ENCODE measurements at places on chromosomes 1 and 21. TPM values are rescaled to one million over a fixed set of nuclear protein-coding genes. Genes with fewer than 3 reads are reported as not detected.
A peak's percentile ranks its signal among the peaks of the same experiment; 100 is the strongest.

GRCh38 chr1:51303751-51304251 is 26.6 kb downstream of the TTC39A start:
- DNase-seq, result no peak

AK4 gene
- 3.0 TPM for polyA plus RNA-seq

CR1L gene
- 0.87 TPM for polyA plus RNA-seq

CCDC17 gene
- polyA plus RNA-seq, result 10.4 TPM

BEND5 gene
- polyA plus RNA-seq, result 34.0 TPM

- peak; percentile 12 for DNase-seq
Measured at GRCh38 chr1:220189750-220190347, 82.4 kb downstream of the RAB3GAP2 start.

GRCh38 chr1:44806025-44806703 is 987 bp downstream of the DYNLT4 start:
- DNase-seq, result no peak

DNA sequence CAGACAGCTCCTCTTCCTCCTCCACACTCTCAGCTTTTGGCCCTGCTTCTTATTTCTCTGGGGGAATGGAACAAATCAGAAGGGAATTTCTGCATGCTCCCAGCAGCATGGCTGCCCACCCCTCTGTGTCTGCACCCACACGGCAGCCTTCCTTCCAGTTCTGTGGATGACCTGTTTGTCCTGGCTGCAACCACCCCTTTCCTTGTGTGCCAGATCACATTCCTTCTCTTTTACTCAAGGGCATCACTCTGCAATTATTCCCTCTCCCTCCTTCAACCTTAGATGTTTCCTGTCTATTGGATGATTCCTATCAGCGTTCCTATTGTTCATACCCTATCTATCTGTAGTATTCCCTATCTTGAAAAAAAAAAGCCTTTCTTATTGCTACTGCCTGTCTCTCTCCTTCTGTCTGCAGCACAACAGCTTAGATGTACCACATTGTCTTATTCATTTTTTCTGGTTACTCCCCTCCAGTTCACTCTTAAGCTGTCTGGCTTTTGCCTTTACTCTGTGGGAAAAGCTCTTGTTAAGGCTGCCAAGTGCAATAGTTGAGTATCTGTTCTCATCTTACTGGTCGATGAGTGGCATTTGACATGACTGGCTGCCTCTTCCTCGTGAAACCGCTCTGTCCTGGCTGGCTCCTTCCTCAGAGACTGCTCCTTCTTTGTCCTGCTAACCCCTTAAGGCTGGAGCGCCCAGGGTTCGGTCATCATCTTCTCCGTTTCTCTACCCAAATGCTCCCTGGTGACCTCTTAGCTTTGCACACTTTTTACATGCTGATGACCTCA is 351.1 kb downstream of the CAMTA1 start:
- DNase-seq, result no peak

ANGPTL7 gene
- polyA plus RNA-seq, result 0.10 TPM

DNA sequence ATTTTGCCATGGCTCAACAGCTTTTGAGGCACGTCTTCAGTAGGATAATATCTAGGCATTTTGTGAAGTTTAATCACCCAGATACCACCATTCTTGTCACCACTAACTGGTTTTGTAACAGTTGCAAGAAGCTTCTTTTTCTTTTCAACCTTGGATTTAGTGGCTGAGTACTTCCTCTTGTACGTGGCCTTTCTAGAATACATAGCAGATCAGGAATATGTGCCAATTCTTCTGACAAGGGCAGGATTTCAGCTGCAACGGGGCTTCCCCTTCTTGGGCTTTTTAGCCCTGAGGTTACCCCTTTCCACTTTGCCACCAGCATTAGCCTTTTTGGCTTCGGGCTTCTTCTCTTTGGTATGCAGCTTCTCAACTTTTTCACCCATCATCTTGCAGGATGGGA is 79.3 kb upstream of the WARS2 start:
- DNase-seq, result no peak

DNA sequence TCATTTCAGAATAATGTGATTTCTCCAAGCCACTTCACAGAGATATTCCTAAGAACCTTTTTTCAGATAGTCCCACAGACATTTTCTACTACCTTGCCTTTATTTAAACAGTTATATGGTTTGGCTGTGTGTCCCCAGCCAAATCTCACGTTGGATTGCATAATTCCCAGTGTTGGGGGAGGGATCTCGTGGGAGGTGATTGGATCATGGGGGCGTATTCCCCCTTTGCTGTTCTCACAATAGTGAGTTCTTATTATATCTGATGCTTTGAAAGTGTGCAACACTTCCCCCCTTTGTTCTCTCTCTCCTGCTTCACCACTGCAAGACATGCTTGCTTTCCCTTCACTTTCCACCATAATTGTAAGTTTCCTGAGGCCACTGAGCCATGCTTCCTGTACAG is 93.6 kb upstream of the ZNF678 start:
- DNase-seq, result no peak

DNA sequence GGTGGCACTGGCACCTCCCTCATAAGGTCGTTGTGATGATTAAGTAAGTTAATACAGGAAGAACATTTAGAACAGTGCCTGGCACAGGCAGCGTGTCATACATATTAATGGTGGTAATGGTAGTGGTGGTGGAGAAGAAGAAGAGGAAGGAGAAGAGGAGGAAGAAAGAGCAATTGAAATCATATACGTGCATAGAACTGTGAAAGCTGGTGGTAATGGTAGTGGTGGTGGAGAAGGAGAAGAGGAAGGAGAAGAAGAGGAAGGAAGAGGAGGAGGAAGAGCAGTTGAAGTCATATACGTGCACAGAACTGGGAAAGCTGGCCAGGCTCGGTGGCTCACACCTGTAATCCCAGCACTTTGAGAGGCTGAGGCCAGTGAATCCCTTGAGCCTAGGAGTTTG is 121.3 kb upstream of the HOOK1 start:
- DNase-seq, result no peak

GRCh38 chr1:50091068-50091467 is 17.7 kb upstream of the ELAVL4 start:
- DNase-seq, result no peak

GRCh38 chr1:1847061-1847850 is 43.6 kb downstream of the GNB1 start:
- no peak for DNase-seq

- DNase-seq, result no peak
Measured at GRCh38 chr1:68795956-68796355, 299.1 kb upstream of the DEPDC1 start.

OR10J1 gene
- polyA plus RNA-seq, result 0.05 TPM

DNA sequence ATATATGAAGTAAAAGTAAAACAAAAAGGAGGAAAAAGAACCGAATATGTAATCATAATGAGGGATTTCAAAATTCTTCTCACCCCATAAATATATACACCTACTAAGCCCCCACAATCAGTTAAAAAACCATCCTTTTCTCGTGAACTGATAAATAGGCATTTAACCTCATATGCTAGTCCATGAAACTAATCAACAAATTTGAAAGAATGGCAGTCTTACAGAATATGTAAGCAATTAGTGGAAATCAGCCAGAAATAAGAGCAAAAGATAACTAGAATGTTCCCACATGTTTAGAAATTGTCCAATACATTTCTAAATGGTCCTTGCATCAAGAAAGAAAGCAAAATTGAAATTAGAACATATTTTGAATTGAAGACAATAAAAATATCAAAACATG is 849.4 kb upstream of the CXADR start:
- DNase-seq, result peak; percentile 30

- DNase-seq, result no peak
Measured at GRCh38 chr1:150332651-150333290, 11.4 kb downstream of the PRPF3 start.

- DNase-seq, result no peak
Measured at GRCh38 chr1:174135211-174135610, 24.1 kb upstream of the RABGAP1L start.

KIAA0040 gene
- 21.0 TPM for polyA plus RNA-seq

DNA sequence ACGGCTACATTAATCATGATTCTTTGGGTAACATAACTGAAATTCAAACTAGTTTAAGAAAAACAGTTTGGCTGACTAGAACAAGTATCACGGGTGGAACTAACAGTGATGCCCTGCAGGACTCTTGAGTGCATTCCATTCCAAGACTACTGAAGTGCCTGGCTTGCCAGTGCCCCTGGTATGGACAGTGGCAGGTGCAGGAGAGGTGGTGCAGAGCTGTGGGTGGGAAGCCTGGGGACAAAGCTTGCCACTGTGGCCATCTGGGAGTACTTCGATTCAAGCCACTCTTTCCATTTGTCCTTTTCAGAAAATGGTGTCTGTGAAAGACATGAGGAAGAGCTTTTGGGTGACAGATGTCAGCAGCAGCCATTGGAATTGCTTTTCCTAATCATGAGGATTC is 166.5 kb downstream of the RRAGC start:
- no peak for DNase-seq

DNA sequence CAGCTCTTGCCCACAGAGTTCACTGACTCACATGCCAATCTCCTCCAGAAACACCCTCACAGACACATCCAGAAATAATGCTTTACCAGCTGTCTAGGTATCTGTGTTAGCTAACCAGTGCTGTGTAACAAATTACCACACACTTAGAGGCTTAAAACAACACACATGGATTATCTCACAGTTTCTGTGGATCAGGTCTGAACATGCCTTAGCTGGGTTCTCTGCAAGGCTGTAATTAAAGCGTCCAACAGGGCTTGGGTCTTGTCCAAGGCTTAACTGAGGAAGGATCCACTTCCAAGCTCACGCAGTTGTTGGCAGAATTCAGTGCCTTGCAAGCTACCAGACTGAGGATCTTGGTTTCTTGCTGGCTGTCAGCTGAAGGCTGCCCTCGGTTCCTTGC is 92.5 kb upstream of the RGS4 start:
- no peak for DNase-seq

DNA sequence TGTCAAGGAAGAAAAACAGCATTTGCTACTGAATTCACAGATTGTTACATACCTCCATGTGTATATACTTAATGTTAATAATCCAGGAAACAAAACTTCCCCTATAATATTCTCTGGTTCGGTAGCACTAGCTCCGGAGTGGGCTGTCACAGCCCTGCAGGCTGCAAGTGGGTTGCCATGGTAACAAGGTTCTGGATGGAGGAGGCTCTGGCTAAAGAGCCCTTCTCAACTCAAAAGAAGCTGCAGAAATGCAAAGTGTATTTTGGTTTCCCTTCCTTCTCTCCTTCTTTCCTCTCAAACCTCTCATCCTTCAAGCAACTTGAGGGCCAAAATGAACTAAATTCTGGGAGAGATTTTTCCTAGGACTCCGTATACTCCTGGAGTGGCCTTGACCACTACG is 45.2 kb downstream of the ASTN1 start:
- no peak for DNase-seq

GRCh38 chr1:208542309-208542708 is 298.1 kb upstream of the PLXNA2 start:
- DNase-seq, result no peak

DNA sequence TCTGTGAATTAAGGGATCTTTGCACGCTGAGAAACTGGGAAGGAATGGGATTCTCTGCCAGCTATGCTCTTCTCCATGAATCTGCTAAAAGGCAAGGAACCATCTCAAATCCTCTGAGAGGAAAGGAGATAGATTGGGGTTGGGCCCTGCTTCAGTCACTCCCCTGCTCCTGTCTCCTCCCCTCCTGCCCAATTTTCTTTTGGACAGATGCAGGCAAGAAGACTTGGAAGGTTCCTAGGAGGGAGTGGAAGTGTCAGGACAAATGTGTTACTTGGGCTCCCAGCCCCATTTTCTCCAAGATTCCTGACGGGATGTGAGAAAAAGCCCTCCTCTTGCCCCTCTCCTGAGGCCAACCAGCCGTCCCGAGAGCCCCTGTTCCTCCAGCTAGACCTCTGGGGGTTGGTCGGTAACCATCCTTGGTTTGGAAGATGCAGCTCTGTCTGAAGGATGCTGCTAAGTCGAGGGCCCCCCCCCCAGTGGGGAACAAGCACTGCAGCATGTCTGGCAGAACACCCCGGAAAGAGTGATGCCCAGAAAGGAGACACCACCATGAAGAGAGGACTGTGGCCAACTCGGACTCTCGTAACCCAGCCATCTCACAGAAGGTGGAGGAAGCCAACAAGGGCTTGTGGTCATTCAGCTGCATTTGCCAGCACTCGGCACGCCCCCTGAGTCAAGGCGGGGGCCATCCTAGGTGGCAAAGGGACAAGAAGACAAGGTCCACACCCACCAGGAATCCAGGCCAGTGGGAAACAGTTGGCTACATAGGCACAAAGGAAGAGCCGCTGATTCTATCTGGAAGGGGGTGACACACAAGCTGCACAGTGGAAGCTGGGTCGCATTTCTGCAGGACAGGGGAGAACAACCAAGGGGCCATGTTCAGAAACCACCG is 43.7 kb downstream of the CDK18 start:
- no peak for DNase-seq

Data from right lung (tissue), 10 donors.